Hematopoietic multipotent progenitor cell (in vitro differentiated cells): ENCODE measurements at places on chromosomes 12 and 14. TPM values are rescaled to one million over a fixed set of nuclear protein-coding genes. Genes with fewer than 3 reads are reported as not detected.

EID3 gene
- 7.5 TPM for total RNA-seq

DNA sequence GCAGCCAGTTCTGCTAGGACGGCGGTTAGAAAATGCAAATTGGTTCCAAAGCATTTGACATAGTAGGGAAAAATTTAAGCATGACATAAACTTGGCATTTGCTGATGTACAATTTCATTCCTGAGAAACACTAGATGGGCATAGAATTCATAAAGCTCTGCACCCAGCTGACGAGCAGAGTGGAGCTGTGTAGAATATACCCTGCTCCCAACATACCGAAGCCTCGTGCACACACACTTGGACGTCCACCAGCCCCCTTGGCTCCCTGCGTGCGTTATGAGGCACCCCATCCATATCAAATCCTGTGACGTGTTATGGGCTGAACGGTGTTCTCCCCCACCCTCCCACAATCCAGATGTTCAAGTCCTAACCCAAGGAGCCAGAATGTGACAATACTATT lies 65.4 kb downstream of the CLMN start:
- no peak for DNase-seq

GRCh38 chr12:119989361-119989730 lies 310 bp downstream of the BICDL1 start:
- no peak for DNase-seq

CDKN3 gene
- total RNA-seq = 5.7 TPM

DAO gene
- not detected for total RNA-seq

GRCh38 chr12:57772429-57773322 lies at the start of gene EEF1AKMT3:
EEF1AKMT3 (plus strand) TSS chr12:57772614; CDS start chr12:57772725, 111 bp downstream.
- no peak for DNase-seq

GRCh38 chr14:34665785-34666435 lies 36.0 kb upstream of the SNX6 start:
- DNase-seq = peak; percentile 76
